ENCODE measurements at places on chromosomes 3 and 15.

- DNase-seq: peak; percentile 54
Observed at GRCh38 chr3:119380697-119381096, 82.7 kb downstream of the TMEM39A start.

- no peak for DNase-seq
Observed at GRCh38 chr3:30456264-30456663, 150.1 kb upstream of the TGFBR2 start.

DNA sequence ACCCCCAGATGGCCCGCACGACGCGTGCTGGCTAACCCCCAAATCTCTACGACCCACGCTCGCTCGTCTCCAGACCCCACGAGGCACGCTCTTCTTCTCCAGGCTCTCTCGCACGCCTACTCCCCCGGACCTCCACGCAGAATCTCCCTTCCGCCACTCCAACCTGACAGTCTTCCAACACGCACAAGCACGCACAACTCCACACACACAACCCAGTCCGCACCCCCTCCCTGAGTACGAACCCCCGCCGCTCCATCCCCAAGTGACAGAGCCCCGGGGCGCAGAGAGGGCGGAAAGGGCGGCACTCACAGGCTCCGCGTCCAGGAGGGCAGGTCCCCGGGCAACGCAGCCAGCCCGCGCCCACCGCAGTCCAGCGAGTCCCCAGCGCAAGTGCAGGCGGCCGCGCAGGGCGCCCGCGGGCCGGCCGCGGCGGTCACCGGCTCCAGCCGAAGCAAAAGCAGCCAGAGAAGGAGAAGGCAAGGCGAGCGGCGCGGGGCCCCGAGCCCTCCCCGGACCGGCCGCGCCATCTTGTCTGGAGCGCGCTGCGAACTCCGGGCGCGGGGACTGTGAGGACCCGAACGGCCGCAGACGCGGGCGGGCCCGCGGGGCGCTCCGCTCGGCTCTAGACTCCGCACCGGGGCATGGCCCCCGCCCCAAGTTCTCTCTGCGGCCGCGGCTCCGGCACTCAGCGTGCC is 794 bp downstream of the LRIG1 start:
- DNase-seq: no peak

DNA sequence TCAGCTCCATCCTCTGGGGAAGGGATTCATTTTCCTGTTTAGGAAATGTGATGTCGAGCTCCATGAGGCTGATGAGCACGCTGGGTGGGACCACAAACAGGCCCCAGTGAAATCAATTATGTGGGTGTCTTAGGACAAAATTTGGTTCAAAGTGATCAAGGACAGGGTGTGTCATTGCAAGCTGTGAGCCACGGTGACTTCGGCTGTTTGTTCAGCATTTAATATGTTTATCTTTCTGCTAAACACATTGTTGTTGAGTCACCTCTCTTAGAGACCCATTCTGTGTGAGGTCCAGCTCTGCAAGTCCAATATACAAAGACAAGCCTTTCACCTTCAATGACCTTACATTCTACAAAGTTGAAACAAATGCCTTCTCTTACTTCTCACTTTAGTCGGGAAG is 41.3 kb downstream of the SSR3 start:
- DNase-seq: no peak

DNA sequence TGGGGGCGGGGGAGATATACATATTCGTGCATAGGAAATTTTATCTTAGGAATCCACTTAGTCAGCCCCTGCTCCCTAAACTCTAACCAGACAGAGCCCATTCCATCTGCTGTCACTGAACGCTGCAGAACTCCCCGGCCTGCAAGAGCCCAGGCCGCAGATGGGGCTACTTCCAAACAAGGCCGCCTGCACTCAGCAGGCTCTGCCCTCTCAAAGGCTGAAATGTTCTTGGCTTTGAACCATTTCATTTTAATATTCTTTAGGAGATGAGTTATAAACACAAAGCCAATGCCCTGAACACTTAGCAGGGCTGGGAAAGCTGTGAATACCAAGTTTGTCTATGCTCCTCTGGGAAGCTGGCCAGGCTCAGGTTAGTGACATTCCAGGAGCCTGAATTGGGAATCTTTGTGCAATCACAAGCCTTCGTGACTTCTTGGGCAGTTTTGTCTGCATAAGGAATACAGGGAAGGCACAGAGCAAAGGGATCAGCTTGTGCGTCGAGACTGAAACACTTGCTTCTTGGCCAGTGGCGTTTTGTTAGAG is 65.0 kb downstream of the SYNM start:
- no peak for DNase-seq

- DNase-seq: no peak
Observed at GRCh38 chr15:95596496-95596895, 734.0 kb upstream of the NR2F2 start.

GRCh38 chr3:111859974-111860859 is 1.2 kb downstream of the PHLDB2 start:
- peak; percentile 75 for DNase-seq

DNA sequence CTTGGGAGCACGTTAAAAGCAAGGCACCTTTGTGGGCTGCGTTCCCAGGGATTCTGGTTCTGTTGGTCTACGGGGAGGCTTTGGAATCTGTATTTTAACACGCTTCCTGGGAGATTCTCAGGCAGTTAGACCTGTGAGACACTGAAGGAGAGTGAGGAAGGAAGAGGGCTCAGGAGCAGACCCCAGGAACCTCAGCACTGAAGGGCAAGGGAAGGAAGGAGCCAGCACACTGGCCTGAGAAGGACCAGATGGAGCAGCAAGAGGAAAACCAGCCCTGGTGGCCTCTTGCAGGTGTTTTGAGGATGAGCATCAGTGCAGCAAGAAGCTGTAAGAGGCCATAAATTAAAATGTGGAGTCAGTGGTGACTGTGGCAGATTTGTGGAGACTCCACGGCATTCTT is 146.7 kb downstream of the RPLP1 start:
- no peak for DNase-seq

DNA sequence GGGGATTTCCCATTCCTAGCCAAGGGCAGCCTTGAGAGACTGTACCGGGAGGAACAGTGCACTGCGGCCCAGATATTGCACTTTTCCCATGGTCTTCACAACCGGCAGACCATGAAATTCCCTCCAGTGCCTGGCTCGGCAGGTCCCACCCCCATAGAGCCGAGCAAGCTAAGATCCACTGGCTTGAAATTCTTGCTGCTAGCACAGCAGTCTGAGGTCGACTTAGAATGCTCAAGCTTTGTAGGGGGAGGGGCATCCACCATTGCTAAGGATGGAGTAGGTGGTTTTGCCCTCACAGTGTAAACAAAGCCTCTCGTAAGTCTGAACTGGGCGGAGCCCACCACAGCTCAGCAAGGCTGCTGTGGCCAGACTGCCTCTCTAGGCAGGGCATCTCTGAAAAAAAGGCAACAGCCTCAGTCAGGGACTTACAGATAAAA is 156.3 kb downstream of the FRMD5 start:
- no peak for DNase-seq

GRCh38 chr3:124563376-124563775 is 166.9 kb upstream of the UMPS start:
- DNase-seq: no peak

GRCh38 chr3:414063-414462 is 217.5 kb downstream of the CHL1 start:
- no peak for DNase-seq
